ENCODE measurements at places on chromosomes 5 and 9.

GRCh38 chr9:34636791-34637355 is 714 bp downstream of the SIGMAR1 start:
- peak overlapping the region; percentile 95 for H3K27ac ChIP-seq
- H3K4me1 ChIP-seq: peaks cover 24% of the 10 kb centered on the region
- no peaks in the 10 kb centered on the region for H3K27me3 ChIP-seq
- DNase-seq: no peak

- DNase-seq: no peak
- no peak overlapping the region for H3K27ac ChIP-seq
- H3K4me3 ChIP-seq: no peak overlapping the region
- no peaks in the 10 kb centered on the region for H3K27me3 ChIP-seq
These were observed 66.6 kb downstream of the PHF2 start for GRCh38 chr9:93642961-93643360.

DNA sequence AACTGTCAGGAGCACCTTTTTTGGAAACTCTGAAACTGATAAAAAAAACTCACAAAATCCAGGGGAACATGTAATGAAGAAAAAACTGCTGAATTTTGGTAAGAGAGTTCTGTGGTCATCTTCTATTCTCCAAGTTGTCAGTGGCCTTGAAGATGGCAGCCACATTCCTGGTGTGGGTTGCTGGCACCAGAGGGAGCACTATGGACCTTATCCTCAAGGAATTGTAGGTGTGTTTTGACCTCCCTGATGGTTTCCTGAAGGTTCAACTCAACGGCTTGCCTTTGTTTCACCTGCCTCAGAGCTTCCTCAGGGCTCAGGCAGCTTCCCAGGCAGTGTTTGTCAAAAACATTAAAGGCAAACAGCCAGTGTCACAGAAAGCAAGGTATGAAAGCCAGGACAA is 2.2 kb upstream of the SLC38A9 start:
- no peaks in the 10 kb centered on the region for H3K36me3 ChIP-seq
- H3K4me3 ChIP-seq: no peak overlapping the region

DNA sequence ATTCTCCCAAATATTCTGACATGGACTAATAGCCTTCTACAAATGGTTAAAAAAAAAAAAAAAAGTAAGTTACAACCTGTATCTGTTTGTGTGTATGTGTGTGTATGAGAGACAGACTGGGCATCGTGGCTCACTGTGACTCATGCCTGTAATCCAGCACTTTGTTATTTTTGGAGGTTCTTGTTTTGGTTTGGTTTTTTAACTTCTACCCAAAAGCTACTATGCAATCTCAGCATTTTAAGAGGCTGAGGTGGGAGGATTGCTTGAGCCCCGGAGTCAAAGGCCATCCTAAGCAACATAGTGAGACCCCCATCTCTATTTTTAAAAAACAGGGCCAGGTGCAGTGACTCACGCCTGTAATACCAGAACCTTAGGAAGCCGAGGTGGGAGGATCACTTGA is 17.6 kb upstream of the HAVCR1 start:
- no peak overlapping the region for H3K4me3 ChIP-seq
- DNase-seq: no peak
- no peaks in the 10 kb centered on the region for H3K4me1 ChIP-seq
- no peaks in the 10 kb centered on the region for H3K27me3 ChIP-seq

GRCh38 chr9:83620841-83621636 is 1.9 kb upstream of the IDNK start:
- DNase-seq: no peak
- H3K27ac ChIP-seq: no peak overlapping the region
- no peaks in the 10 kb centered on the region for H3K36me3 ChIP-seq
- no peak overlapping the region for H3K4me3 ChIP-seq
- H3K4me1 ChIP-seq: peaks cover 16% of the 10 kb centered on the region

GRCh38 chr9:92647671-92648473 is 22.1 kb downstream of the IPPK start:
- no peak overlapping the region for H3K27ac ChIP-seq
- no peaks in the 10 kb centered on the region for H3K27me3 ChIP-seq
- DNase-seq: no peak
- peaks cover 33% of the 10 kb centered on the region for H3K4me1 ChIP-seq

DNA sequence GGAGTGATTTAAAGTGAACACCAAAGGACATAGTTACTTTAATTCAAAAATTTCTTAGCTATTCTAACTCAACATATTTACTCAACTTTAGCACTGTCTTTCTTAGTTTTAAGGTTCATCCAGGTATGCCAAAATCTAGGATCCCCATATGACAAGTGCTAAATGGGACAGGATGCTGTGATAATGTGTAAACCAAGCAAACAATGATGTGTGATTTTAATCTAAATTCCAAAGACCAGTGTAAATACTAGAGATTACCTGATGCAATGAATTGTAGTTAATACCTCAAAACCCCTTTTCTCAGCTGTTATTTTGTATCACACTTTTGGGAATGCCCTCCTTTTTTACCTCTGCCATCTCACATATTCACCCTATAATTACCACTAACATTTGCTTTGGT is 26.8 kb upstream of the ISOC1 start:
- no peak overlapping the region for H3K4me3 ChIP-seq
- no peak overlapping the region for H3K27ac ChIP-seq
- DNase-seq: no peak
- H3K36me3 ChIP-seq: no peaks in the 10 kb centered on the region
- H3K27me3 ChIP-seq: no peaks in the 10 kb centered on the region

- H3K4me3 ChIP-seq: no peak overlapping the region
- H3K27me3 ChIP-seq: no peaks in the 10 kb centered on the region
- H3K36me3 ChIP-seq: no peaks in the 10 kb centered on the region
- H3K4me1 ChIP-seq: peaks cover 36% of the 10 kb centered on the region
- DNase-seq: no peak
- H3K27ac ChIP-seq: no peak overlapping the region
These were observed 99.9 kb downstream of the ENC1 start for GRCh38 chr5:74540622-74541021.

DNA sequence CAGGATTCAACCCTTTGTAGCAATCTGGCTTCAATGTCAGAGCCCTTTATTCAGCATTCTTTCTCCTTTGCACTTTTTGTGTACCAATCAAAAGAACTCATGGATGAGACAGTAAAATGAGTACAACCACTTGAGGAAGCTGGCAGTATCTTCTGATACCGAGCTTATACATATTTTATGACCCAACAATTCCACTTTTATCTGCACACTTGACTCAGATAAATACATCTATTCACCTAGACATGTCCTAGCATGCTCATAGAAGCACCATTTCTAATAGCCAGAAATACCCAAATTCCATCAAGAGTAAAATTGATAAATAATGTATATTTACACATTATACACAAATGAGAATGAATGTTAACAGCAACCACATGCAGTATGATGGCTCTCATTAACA is 111.2 kb upstream of the PTGER4 start:
- no peaks in the 10 kb centered on the region for H3K4me1 ChIP-seq
- no peaks in the 10 kb centered on the region for H3K36me3 ChIP-seq
- H3K4me3 ChIP-seq: no peak overlapping the region
- DNase-seq: no peak
- no peak overlapping the region for H3K27ac ChIP-seq
- no peaks in the 10 kb centered on the region for H3K27me3 ChIP-seq

- H3K27ac ChIP-seq: no peak overlapping the region
- DNase-seq: no peak
- no peaks in the 10 kb centered on the region for H3K4me1 ChIP-seq
- no peaks in the 10 kb centered on the region for H3K27me3 ChIP-seq
These were observed 111.4 kb upstream of the ARRDC3 start for GRCh38 chr5:91494447-91494996.

- no peaks in the 10 kb centered on the region for H3K36me3 ChIP-seq
- H3K27ac ChIP-seq: no peak overlapping the region
- H3K27me3 ChIP-seq: no peaks in the 10 kb centered on the region
- no peak for DNase-seq
- no peak overlapping the region for H3K4me3 ChIP-seq
These were observed 16.2 kb upstream of the MAT2B start for GRCh38 chr5:163489055-163489744.

- DNase-seq: no peak
- no peaks in the 10 kb centered on the region for H3K36me3 ChIP-seq
- H3K27ac ChIP-seq: no peak overlapping the region
- no peak overlapping the region for H3K4me3 ChIP-seq
- peaks cover 23% of the 10 kb centered on the region for H3K27me3 ChIP-seq
- no peaks in the 10 kb centered on the region for H3K4me1 ChIP-seq
These were observed 252.4 kb upstream of the NFIL3 start for GRCh38 chr9:91676046-91676445.

GRCh38 chr5:97142521-97143254 is at the start of gene LIX1:
Gene LIX1 (minus strand): TSS chr5:97142611. CDS start chr5:97142576, 35 bp downstream.
- no peak within 1 kb of the TSS for H3K27ac ChIP-seq
- H3K4me3 ChIP-seq: no peak within 1 kb of the TSS
- DNase-seq: no peak
- H3K27me3 ChIP-seq: no peaks in the 10 kb centered on the region

GRCh38 chr5:176693477-176693851 is 46.2 kb downstream of the TSPAN17 start:
- H3K27ac ChIP-seq: peak overlapping the region; percentile 54
- H3K4me1 ChIP-seq: no peaks in the 10 kb centered on the region
- no peak for DNase-seq
- no peak overlapping the region for H3K4me3 ChIP-seq
- no peaks in the 10 kb centered on the region for H3K27me3 ChIP-seq
- H3K36me3 ChIP-seq: no peaks in the 10 kb centered on the region

- no peak overlapping the region for H3K27ac ChIP-seq
- no peaks in the 10 kb centered on the region for H3K27me3 ChIP-seq
- H3K36me3 ChIP-seq: no peaks in the 10 kb centered on the region
- DNase-seq: no peak
- H3K4me3 ChIP-seq: no peak overlapping the region
These were observed 24.8 kb downstream of the IL6ST start for GRCh38 chr5:55969956-55970355.

DNA sequence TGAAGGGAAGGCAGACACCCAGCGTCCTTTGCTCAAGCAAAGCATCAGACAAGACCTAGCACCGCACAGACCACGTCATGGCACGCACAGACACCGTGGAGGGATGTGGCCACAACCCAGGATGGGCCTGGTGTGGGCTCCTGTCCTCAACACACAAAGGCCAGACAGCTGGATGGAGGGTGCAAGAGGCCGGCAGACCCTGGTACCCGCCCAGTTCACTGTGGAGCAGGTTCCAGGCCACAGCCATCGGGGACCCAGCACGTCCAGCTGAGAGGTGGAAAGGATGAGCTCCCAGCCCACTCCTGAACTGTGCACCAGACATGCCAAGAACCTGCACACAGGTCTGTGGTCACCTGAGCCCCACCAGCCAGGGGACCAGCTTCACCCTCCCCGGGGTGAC is 15.0 kb upstream of the ZDHHC11 start:
- peaks cover 33% of the 10 kb centered on the region for H3K36me3 ChIP-seq
- DNase-seq: no peak
- peaks cover 10% of the 10 kb centered on the region for H3K4me1 ChIP-seq
- no peak overlapping the region for H3K27ac ChIP-seq

GRCh38 chr9:130319300-130319699 is 53.7 kb downstream of the HMCN2 start:
- no peaks in the 10 kb centered on the region for H3K27me3 ChIP-seq
- H3K27ac ChIP-seq: peak overlapping the region; percentile 82
- H3K36me3 ChIP-seq: no peaks in the 10 kb centered on the region
- H3K4me1 ChIP-seq: peaks cover 15% of the 10 kb centered on the region

DNA sequence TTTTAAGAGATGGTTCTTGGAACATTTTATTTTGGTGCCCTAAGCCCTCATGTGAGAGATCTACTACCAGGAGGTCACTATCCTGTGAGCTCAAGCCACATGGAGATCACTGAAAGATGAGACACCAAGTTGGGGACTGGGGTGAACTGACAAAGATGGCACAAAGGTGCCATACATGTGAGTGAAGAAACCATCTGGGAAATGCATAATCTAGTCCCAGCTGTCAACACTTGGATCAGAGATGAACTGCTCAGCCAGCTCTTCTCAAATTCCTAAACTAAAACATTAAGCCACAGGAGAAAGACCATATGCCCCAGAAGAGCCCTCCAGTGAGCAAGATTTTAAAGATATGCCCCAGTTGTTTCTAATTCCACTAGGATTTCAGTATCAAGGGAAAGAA is 22.2 kb upstream of the MYOT start:
- no peak overlapping the region for H3K27ac ChIP-seq
- no peaks in the 10 kb centered on the region for H3K4me1 ChIP-seq
- no peak overlapping the region for H3K4me3 ChIP-seq
- no peaks in the 10 kb centered on the region for H3K36me3 ChIP-seq
- DNase-seq: no peak
- no peaks in the 10 kb centered on the region for H3K27me3 ChIP-seq

DNA sequence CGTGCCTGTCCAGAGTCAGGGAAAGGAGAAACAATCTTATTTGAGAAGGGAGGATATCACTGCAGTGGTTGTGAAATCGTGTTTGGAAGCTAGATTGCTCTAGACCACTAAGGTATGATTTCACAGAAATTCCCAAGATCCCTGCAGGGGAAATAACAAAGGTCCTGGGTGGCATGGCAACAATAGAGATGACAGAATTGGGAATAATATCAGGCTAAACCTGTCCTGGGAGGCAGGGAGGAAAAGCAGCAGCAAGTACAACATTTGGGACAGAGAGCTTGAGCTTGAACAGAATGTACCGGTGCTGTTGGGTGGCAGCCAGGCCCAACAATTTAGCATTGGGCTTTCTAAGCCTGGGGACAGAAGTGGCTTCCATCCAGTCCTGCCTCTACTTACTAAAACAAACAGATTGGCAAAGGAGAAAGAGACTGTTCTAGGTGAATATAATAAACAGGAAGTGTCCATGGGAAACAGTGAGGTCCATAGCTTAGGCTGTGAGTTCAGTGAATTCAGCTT is 17.0 kb upstream of the ARHGAP26 start:
- H3K27me3 ChIP-seq: no peaks in the 10 kb centered on the region
- DNase-seq: no peak
- peaks cover 15% of the 10 kb centered on the region for H3K4me1 ChIP-seq
- peak overlapping the region; percentile 61 for H3K27ac ChIP-seq
- no peaks in the 10 kb centered on the region for H3K36me3 ChIP-seq

GRCh38 chr5:125331987-125332598 is 585.7 kb upstream of the ZNF608 start:
- no peak overlapping the region for H3K4me3 ChIP-seq
- H3K27ac ChIP-seq: no peak overlapping the region
- no peaks in the 10 kb centered on the region for H3K36me3 ChIP-seq
- no peaks in the 10 kb centered on the region for H3K4me1 ChIP-seq
- no peak for DNase-seq

DNA sequence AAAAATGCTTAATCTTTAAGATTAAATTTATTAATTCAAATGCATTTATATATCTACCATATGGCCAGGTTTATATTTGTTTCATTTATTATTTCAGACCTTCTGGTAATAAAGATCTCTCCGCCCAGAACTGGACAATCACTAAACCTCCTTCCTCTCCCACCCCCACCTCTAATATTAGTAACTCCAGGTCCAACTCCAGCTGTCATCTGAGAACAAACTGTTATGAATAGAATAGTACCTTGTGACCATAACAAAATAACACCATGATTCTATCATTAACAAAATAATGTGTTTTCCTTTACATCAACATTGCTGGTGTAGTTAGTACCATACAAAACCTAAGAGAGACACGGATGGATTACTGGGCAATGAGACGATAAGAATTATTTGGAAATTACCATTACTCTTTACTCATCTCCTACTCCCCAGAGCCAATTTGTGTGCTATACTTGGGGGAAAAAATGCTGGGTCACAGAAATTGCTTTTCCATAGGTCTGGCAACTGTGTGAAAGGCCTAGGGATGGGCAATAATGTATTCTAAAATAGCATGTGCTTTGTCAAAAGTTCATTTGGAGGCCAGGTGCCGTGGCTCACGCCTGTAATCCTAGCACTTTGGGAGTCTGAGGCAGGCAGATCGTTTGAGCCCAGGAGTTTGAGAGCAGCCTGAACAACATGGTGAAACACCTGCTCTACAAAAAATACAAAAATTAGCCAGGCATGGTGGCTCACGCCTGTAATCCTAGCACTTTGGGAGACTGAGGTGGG is 186.1 kb downstream of the ENC1 start:
- no peak overlapping the region for H3K27ac ChIP-seq
- DNase-seq: no peak
- H3K4me3 ChIP-seq: no peak overlapping the region
- H3K36me3 ChIP-seq: no peaks in the 10 kb centered on the region
- no peaks in the 10 kb centered on the region for H3K27me3 ChIP-seq
- H3K4me1 ChIP-seq: no peaks in the 10 kb centered on the region

All from esophagus squamous epithelium (tissue), 5 donors.